ENCODE measurements at places on chromosomes 1 and 21.

DNA sequence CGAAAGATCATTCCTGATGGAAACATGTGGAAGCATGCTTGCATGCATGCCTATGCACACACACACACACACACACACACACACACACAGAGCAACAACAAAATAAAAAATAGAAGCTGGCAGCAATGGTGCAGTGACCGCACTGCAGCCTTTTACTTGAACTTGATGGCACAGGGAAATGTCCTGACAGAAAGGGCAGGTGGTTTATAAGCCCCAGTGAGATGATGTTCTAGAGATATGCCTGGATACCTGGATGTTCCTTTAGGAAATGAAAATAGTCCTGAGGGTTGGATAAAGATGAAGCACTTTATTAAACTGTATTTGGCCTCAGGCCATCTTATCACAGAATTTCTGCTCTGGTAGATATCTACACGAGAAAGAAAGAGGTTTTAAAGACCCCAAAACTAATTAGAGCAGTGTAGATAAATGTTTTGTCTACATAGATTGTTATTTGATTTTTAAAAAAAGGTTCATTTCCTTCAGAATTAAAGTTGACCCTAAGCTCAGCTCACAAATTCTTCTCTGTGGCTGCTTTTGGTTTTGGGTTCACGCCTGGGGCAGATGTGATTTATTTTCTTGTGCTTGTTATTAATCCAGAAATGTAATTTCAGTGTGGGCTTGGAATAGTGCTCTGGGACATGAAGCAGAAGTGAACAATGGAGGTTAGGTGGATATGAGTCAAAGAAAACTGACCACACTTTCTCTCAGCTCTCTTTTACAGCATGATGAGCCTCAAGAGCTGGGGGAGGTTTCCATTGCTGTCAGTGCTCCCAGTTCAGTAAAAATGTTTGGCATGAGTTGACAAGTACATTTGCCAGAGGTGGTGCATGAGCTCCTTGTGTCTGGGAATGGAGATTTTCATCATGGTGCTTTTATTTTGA, 22.9 kb downstream of the ADAM30 start:
- DNase-seq, result no peak
- H3K4me1 ChIP-seq, result peaks cover 1% of the 10 kb centered on the region
- H3K36me3 ChIP-seq, result no peaks in the 10 kb centered on the region
- no peak overlapping the region for H3K4me3 ChIP-seq
- no peak overlapping the region for H3K27ac ChIP-seq

- no peaks in the 10 kb centered on the region for H3K36me3 ChIP-seq
- no peaks in the 10 kb centered on the region for H3K27me3 ChIP-seq
- DNase-seq, result no peak
- no peak overlapping the region for H3K4me3 ChIP-seq
These were observed 515.5 kb downstream of the BRINP3 start for GRCh38 chr1:189962181-189962580.

GRCh38 chr1:198701250-198701649, 62.4 kb downstream of the PTPRC start:
- peaks cover 80% of the 10 kb centered on the region for H3K36me3 ChIP-seq
- H3K27ac ChIP-seq, result peak overlapping the region; percentile 70
- H3K4me3 ChIP-seq, result no peak overlapping the region
- no peak for DNase-seq
- H3K27me3 ChIP-seq, result no peaks in the 10 kb centered on the region

- H3K27me3 ChIP-seq, result no peaks in the 10 kb centered on the region
- DNase-seq, result no peak
- no peak overlapping the region for H3K27ac ChIP-seq
- no peaks in the 10 kb centered on the region for H3K36me3 ChIP-seq
- peaks cover 2% of the 10 kb centered on the region for H3K4me1 ChIP-seq
These were observed 50.5 kb downstream of the CNN3 start for GRCh38 chr1:94876362-94876761.

DNA sequence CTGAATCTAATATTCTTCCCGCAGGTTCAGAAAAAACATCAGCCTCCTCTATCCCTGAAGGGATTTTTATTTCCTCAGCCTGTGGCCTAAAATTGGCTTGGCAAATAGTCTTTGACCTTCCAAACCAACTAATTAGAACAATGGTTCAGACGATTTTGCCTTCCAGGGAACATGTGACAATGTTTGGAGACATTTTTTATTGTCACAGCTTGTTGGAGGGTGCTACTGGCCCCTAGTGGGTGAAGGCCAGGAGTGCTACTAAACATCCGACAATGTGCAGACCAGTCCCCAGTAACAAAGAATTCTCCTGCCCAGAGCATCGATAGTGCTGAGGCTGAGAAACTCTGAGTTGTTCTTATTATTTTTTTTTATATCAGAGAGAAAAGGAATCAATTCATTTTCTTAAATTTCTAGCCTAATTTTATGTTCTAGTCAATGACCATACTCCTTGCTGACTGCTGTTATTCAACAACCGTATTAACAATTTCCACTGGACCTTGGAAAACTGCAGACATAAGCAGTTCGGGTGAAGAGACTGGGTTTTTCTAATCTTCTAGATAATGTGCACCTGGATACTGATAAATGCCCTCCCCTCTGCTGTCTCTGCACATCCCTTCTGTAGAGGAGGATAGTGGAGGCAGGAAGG, 280.7 kb downstream of the LMX1A start:
- H3K4me3 ChIP-seq, result no peak overlapping the region
- no peaks in the 10 kb centered on the region for H3K36me3 ChIP-seq
- H3K27me3 ChIP-seq, result peaks cover 2% of the 10 kb centered on the region
- DNase-seq, result no peak
- no peaks in the 10 kb centered on the region for H3K4me1 ChIP-seq

GRCh38 chr1:62774006-62774405, 9.9 kb upstream of the ATG4C start:
- DNase-seq, result no peak
- no peaks in the 10 kb centered on the region for H3K4me1 ChIP-seq
- no peaks in the 10 kb centered on the region for H3K36me3 ChIP-seq

- H3K27me3 ChIP-seq, result no peaks in the 10 kb centered on the region
- no peak overlapping the region for H3K4me3 ChIP-seq
- peaks cover 4% of the 10 kb centered on the region for H3K4me1 ChIP-seq
- no peak for DNase-seq
These were observed 182.5 kb downstream of the RHOU start for GRCh38 chr1:228917755-228918154.

GRCh38 chr1:219985169-219985568, 56.8 kb upstream of the SLC30A10 start:
- H3K4me3 ChIP-seq, result no peak overlapping the region
- no peaks in the 10 kb centered on the region for H3K27me3 ChIP-seq
- DNase-seq, result no peak
- peaks cover 8% of the 10 kb centered on the region for H3K4me1 ChIP-seq

- DNase-seq, result no peak
- no peaks in the 10 kb centered on the region for H3K27me3 ChIP-seq
- H3K4me3 ChIP-seq, result no peak overlapping the region
These were observed 34.1 kb upstream of the GPR52 start for GRCh38 chr1:174413632-174414031.

GRCh38 chr1:198205016-198205684, 48.4 kb downstream of the NEK7 start:
- peaks cover 29% of the 10 kb centered on the region for H3K36me3 ChIP-seq
- no peak for DNase-seq
- H3K4me3 ChIP-seq, result no peak overlapping the region
- H3K27ac ChIP-seq, result no peak overlapping the region

GRCh38 chr1:243801378-243801777, 48.7 kb downstream of the AKT3 start:
- no peak overlapping the region for H3K4me3 ChIP-seq
- H3K27ac ChIP-seq, result no peak overlapping the region
- H3K36me3 ChIP-seq, result peaks cover 28% of the 10 kb centered on the region
- DNase-seq, result no peak
- H3K27me3 ChIP-seq, result no peaks in the 10 kb centered on the region
- peaks cover 39% of the 10 kb centered on the region for H3K4me1 ChIP-seq
